ENCODE measurements at places on chromosomes 12 and 14.

DNA sequence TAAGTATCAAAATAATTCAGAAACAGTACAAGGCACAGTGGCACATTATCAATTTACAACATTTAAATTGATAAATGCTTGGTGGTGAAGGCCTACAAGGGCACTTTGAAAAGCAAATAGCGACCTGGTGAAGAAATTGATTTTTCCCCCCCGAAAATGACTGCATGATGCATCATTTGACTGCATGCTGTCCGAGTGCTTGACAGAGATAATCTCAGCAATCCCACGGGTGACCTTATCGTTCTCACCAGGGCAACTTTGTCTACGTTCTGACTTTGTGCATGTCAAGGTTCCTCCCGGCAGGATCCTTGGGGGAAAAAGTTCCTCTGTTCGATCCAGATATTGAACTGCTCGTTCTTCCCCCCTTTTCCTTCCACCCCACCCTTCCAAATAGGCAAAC, 384.8 kb downstream of the EGLN3 start:
- no peak for DNase-seq

GRCh38 chr12:129949651-129950050, 45.8 kb upstream of the TMEM132D start:
- DNase-seq = no peak

- no peak for DNase-seq
Observed at GRCh38 chr14:41743140-41743539, 136.5 kb downstream of the LRFN5 start.

GRCh38 chr12:3216726-3217682, 139.8 kb downstream of the TSPAN9 start:
- no peak for DNase-seq

DNA sequence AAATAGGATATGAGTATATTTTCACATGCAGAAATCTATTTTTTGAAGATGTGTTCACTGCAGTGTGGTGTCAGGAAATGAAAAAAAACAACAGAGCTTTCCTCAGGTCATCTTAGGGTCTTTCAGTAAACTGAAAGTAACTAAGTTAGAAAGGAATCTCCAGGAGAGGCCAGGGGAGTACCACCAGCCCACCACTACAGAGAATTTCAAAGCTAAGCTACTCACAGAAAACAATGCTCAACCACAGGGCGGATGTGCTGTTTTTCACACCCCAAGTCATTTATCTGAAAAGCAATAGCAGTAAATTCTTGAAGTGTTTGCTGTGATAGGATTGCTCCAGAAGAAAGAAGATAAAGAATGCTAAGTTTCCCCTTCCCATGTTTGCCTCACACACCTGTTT, 79.0 kb downstream of the IFNG start:
- no peak for DNase-seq

- no peak for DNase-seq
Observed at GRCh38 chr14:72790887-72791566, 102.9 kb downstream of the DPF3 start.

- DNase-seq = no peak
Observed at GRCh38 chr12:52634266-52635056, 16.1 kb upstream of the KRT73 start.

- no peak for DNase-seq
Observed at GRCh38 chr12:89768586-89769482, 60.2 kb upstream of the ATP2B1 start.

GRCh38 chr12:20096430-20096829, 271.9 kb upstream of the PDE3A start:
- DNase-seq = no peak

DNA sequence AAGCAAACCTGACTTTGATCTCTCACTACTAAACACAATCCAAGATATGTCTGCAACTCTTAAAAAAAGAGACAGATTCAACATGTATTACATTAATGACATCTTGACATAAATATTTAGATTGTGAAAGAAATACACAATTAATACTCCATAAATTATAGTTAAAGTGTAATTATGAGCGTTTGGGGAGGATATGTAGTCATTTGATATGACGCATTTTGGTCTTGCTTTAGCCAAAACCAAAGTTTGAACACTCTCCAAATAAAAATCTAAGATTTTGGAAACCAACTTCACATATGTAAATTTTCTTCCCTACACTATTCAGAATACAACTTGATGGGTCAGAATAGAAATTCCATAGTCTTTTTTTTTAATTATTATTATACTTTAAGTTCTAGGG, 1257.6 kb downstream of the SLC16A7 start:
- DNase-seq = no peak

DNA sequence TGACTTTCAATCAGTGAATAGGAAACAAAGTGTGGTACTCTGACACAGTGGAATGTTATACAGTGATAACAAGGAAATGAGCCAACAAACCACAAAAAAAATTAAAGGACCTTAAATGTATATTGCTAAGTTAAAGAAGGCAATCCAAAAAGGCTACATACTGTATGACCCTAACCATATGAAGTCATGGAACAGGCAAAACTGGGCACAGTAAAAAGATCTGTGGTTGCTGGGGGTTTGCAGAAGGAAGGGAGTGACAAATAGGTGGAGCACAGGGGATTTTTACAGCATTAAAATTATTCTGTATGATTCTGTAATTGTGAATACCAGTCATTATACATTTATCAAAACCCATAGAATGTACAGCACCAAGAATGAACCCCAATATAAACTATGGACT, 112.6 kb downstream of the KCNC2 start:
- no peak for DNase-seq

GRCh38 chr12:83318386-83319098, 631.8 kb downstream of the TMTC2 start:
- no peak for DNase-seq

- no peak for DNase-seq
Observed at GRCh38 chr14:19873178-19873577, 1.8 kb upstream of the OR4K2 start.

- DNase-seq = no peak
Observed at GRCh38 chr14:92960706-92961566, 38.0 kb downstream of the CHGA start.

DNA sequence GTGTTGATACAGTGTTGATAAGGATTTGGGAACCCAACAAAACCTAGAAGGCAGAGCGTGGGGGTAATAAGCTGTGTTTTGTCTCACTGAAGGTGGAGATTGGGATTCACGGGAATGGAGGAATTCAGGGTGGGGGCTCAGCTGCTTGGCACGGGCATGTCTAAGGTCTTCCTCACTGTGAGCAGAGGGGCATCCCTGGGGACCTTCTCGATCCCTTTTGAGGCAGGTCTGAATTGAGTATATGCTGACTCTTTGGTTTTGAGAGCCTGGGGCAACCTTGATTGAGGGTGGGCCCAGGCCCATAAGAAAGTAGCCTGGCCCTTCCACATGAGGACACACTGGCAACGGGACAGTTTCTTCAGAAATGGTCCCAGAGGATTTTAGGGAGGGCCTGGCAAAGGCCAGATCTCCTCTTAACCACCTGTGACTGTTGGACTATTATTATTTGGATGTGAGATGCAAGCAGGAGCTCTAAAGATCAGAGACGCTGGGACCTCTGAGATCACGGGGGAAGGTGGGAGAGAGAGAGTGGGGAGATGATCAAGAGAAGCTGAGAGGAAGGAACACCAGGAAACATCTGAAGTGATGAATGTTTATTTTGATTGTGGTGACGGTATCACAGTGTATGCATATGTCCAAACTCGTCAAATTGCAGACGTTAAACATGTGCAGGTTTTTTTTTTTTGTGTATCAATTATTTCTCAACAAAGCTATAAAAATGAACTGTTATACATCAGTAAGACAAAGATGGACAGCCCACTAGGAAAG, 48.4 kb downstream of the SMIM41 start:
- no peak for DNase-seq

DNA sequence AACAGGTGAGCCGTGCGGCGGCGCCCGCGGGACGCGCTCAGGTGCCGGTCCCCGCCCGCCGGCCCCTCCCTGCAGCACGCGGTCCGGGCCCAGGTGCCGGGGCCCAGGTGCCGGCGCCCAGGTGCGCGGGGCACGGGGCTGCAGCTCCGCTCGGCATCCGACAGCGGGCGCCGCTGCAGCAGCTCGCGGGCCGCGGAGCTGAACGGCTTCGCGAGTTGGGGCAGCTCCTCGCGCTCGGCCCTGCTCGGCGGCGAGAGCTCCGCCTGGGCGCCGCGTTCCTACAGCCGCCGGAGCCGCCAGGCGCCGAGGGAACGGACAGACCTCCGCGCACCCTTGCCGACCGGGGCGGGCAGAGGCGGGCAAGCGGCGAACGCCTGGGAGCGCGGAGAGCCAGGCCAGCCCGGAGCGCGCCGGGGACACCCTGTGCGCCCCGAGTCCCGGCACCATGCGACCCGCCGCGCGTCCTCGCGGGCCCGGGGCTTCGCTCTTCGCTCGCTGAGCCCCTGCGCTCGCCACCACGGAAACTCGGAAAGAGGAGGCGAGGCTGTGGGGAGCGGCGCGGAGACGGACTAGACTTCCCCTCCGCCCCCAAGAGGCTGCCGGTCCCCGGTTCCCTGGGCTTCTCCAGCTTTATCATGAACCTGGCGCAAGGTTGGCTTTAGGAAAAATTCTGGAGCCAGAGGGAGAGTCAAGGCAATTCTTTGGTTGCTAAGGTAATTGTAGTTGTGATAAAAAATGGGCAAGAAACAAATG, at the start of gene RGS6:
TSS of gene RGS6 (plus strand) at position 201 of the 753 bp plus-strand sequence.
- peak; percentile 31 for DNase-seq

DNA sequence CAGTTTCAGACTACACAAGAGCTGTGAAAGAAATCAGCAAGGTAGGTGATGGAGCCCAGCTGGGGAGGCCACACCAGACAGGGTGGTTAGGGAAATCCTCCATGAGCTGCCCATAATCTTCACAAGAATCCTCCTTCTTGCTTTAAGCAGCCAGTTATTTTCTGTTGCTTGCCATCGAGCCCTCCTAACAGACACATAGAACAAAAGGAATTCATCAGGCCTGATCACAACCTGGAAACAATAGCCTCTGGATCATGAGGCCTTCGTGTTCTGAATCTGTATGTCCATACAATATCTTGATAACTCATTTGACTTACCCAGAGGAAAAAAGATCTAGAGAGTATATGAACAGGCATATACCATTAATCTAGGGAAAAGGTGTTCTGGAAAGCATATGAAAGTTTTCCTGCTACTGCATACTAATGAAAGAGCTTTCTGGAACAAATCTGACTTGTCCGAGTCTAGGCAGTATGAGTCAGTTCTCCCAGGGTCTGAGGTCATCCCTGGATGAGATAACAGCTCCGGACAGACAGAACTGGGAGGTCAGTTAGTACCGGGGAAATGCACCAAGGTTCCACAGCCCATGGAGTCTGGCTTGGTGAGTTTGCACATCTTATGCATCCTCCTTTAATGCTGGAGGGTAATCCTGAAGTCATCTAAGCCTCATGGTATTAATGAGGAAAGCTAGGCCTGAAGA, 52.8 kb upstream of the ELK3 start:
- no peak for DNase-seq

DNA sequence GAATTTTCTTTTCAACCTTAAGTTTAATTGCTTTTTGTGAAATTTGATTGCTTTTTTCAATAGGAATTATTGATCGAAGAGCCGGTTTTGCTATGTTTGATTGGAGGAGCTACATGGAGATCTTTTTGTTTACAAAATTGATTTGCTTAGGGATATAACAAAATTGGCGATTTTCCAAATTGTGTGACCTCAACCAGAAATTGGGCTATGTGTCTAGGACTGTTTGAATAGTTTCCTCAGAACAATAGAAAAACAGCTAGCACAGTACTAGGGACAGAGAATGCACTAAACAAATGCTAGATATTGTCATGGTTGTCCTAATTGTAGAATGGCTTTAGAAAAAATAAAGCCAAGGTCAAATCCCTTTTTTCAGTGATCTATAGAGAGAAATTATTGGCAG, 2.4 kb downstream of the SLC17A8 start:
- DNase-seq = no peak

- no peak for DNase-seq
Observed at GRCh38 chr12:54383041-54383609, 1.4 kb downstream of the ZNF385A start.

GRCh38 chr12:119088685-119089379, 89.9 kb upstream of the HSPB8 start:
- no peak for DNase-seq

GRCh38 chr12:46368138-46368537, 4.4 kb downstream of the SLC38A2 start:
- DNase-seq = no peak

GRCh38 chr12:114221136-114221833, 184.7 kb downstream of the TBX5 start:
- no peak for DNase-seq

DNA sequence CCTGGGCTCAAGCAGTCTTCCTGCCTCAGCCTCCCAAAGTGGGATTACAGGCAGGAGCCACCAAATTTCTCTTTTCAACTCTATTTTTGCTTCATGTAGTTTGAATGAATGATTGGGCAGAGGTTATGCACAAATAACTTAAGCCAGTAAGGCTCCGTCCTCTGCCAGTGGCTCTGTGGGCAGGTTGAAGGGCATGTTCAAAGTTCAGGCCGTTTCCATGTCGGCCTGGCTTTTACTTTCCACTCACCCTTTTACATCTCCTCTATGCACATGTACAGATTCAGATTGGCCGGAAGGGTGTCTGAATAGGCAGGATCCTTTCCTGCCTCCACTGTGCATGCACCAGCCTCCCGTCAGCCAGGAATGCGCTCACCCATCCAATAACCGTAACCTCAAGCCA, 132.3 kb downstream of the EML1 start:
- no peak for DNase-seq

GRCh38 chr12:54229624-54230212, 40.9 kb upstream of the SMUG1 start:
- DNase-seq = no peak

- no peak for DNase-seq
Observed at GRCh38 chr14:83992857-83993256, 1537.1 kb upstream of the FLRT2 start.

All from stimulated activated CD4-positive, alpha-beta T cell treated with anti-CD3 and anti-CD28 coated beads, Interleukin-4, amount 100 ng/mL, for 1 hour (primary cell).